Dorsolateral prefrontal cortex (tissue), 122 donors: ENCODE measurements at places on chromosomes 12 and 14.
A peak's percentile ranks its signal among the peaks of the same experiment; 100 is the strongest.

- DNase-seq: no peak
Observed at GRCh38 chr14:56903304-56903969, 93.2 kb upstream of the OTX2 start.

- no peak for DNase-seq
Observed at GRCh38 chr12:109475993-109476806, 900 bp downstream of the KCTD10 start.

GRCh38 chr14:68000511-68000910 is 180.9 kb downstream of the RAD51B start:
- no peak for DNase-seq

DNA sequence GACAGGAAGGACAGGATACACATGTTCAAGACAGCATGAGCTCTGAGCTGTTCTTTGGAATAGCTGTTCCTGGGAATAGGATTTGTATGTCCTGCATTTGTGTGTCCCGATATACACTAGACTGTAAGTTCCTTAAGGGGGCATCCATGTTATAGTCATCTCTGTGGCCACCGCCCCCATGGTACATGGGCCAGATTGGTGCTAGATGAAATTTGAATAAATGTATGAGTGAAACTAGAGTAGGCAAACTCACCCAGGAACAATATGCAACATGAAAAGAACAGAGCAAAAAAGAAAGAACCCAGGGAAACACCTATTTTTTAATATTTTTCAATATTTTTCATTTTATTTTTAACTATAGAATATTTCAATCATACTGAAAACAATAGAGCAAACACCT is 25.1 kb upstream of the KRT77 start:
- no peak for DNase-seq

- no peak for DNase-seq
Observed at GRCh38 chr12:27179400-27180214, 64.5 kb upstream of the STK38L start.

- DNase-seq: no peak
Observed at GRCh38 chr12:42853370-42854140, 264.0 kb upstream of the PRICKLE1 start.

- peak; percentile 20 for DNase-seq
Observed at GRCh38 chr12:131217024-131217586, 263.4 kb downstream of the ADGRD1 start.

DNA sequence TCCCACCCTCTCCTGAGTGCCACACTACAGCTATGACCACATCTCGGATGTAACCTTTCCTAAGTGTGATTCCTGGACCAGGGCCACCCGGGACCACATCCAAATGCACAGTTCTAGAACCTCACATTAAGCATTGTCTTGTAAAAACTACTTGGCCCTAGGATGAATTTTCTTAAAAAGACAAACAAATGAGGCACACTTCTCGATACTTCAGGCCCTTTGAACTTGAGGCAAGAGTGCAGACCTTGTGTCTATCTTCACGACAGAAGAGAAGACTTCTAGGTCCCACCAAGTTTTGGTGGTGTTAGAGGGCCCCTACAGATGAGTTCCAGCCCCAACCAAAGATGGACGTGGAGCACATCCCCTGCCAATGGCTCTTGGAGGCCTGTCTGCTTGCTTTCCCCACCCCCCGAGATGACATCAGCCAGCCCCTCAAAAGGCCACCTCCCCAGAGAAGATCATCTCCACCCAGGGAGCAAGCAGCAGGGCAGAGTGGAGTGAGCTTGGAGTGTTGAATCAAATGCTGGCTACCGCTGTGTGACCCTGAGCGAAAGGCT is 9.3 kb downstream of the ISCU start:
- no peak for DNase-seq

- no peak for DNase-seq
Observed at GRCh38 chr14:74915826-74916225, 7.2 kb downstream of the RPS6KL1 start.

GRCh38 chr14:96888158-96888557 is 91.0 kb downstream of the VRK1 start:
- DNase-seq: no peak

- DNase-seq: no peak
Observed at GRCh38 chr12:50066402-50066801, 9.0 kb downstream of the ASIC1 start.

DNA sequence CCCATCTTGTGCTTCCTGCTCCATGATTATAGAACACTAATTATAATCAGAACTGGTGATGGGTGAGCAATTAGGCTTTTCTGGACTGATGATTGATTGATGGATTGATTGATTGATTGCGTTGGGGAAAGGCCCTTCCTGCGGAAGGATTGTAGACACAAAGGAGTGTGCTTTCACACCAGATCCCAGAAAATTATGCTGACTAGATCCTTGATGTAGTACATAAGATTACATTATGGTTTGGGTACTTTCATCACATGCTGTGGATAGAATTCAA is 8.4 kb downstream of the PELI2 start:
- DNase-seq: no peak

GRCh38 chr12:27785882-27786570 is 6.0 kb upstream of the MANSC4 start:
- DNase-seq: no peak

GRCh38 chr14:34203251-34203722 is 252.4 kb upstream of the EGLN3 start:
- DNase-seq: no peak

DNA sequence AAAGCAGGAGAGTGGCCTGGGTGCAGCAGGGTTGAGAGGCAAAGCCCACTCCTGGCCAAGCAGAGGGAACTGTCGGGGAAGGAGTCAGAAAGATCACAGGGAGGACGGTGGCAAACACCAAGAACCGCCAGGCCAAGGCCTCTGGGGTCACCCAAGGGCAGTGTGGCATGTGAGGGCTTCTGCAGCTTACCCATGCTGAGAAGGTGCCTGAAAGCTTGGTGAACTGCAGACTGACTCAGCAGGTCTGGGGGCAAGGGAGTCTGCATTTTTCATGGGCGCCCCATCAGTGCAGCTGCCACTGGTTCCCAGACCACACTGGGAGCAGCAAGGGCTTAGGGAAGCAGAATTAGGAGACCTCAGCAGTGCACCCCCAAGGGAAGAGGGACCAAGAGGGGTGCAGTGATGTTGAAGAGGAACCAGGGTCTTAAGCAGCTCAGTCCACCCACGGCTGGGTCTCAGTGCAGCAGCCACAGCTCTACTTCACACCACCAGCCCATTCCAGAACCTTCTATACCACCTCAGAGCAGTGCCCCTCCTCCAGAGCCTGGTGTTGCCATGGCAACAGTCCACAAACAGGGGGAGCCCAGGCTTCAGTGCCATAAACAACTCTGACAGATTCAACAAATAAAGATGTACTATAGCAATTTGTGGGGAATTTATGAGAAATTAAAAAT is 59.4 kb downstream of the ITPK1 start:
- no peak for DNase-seq

GRCh38 chr12:106974511-106974910 is 12.4 kb downstream of the MTERF2 start:
- no peak for DNase-seq

GRCh38 chr12:103712216-103712615 is 125.1 kb downstream of the STAB2 start:
- peak; percentile 10 for DNase-seq

GRCh38 chr14:104885031-104885972 is 20.2 kb downstream of the CEP170B start:
- no peak for DNase-seq

DNA sequence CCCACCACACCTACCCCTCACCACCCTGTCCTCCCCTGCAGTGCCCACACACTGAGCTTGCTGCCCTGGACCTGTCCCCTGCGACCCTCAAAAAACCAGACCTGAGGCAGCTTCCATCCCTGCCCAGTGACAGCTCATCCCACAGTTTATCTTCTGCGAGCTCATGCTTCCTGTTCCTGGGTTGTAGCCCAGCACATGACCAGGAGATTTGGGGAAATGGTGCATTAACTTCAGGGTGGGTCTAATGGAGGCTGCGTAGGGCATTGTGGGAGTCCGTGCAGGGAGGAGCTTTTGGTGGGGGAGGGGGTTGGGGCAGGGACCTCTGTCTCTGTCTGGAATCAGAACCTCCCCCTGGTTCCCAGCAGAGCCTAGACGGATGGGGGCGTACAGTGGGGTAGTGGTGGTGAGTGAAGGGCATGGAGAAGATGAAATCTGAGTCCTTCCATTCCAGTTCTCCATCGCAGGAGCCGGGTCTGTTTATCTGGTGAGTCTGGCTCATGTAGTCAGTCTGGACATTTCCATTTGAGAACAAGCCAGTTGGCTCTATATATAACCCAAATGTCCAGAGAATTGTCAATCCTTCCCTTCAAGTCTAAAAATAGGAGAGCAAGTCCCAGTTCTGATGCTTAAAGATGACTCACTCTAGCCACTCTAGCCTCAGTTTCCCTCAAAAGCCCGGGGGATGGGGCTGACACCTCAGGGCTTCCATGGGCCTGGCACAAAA is 270.9 kb downstream of the CACNA1C start:
- no peak for DNase-seq

DNA sequence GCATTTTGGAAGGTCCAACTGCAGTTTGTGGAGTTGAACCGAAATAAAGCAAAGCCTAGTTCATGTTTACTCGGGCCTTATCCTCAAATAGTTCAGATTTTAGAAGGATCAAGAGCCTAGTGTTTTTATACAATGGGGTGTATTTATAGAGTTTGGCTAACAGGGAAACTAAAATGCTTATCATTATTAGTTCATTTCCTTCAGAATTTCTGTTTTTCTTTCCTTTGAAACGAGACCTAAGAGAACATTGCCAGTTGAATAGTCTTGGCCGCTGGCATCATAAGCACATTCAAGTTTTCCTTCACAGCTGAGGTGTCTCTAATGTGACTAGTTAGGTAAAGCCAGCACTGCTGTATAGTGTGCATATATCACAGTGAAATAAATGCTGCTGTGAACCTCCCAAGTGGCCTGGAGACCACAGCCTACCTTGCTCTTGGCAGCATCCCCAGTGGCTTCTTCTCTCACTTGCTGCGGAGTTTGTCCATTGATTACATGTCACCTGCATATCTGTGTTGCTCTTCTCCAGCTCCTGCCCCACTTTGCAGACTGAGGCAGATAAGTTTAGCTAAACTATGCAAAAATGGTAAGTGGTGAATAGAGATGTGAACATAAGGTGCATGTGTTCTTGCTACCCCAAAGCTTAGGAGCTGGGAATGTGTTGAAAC is 88.8 kb downstream of the ANO6 start:
- DNase-seq: no peak

GRCh38 chr12:57890191-57891115 is 43.9 kb upstream of the CTDSP2 start:
- DNase-seq: no peak

GRCh38 chr14:37138898-37139297 is 33.5 kb downstream of the SLC25A21 start:
- DNase-seq: no peak

- DNase-seq: no peak
Observed at GRCh38 chr14:43532825-43533416, 974.2 kb downstream of the FSCB start.
